IMR-90 (cell line): ENCODE measurements at places on chromosomes 4 and X. TPM values are rescaled to one million over a fixed set of nuclear protein-coding genes. Genes with fewer than 3 reads are reported as not detected.

DCLK2 gene
- 10.8 and 11.3 TPM in 2 replicates for total RNA-seq

FRAS1 gene
- total RNA-seq, result under 0.01 TPM in 2 replicates

NRK gene
- 2.7 and 3.6 TPM in 2 replicates for total RNA-seq

PCDH7 gene
- 42.8 and 44.1 TPM in 2 replicates for total RNA-seq

CDX4 gene
- total RNA-seq, result not detected in 2 replicates

SPANXA2 gene
- not detected in 2 replicates for total RNA-seq

FOXO4 gene
- 1.4 and 2.0 TPM in 2 replicates for total RNA-seq

FAM133A gene
- total RNA-seq, result under 0.01 TPM in 2 replicates

LUZP4 gene
- not detected in 2 replicates for total RNA-seq
